Foreskin melanocyte (primary cell): ENCODE measurements at places on chromosomes 7 and 10.

DNA sequence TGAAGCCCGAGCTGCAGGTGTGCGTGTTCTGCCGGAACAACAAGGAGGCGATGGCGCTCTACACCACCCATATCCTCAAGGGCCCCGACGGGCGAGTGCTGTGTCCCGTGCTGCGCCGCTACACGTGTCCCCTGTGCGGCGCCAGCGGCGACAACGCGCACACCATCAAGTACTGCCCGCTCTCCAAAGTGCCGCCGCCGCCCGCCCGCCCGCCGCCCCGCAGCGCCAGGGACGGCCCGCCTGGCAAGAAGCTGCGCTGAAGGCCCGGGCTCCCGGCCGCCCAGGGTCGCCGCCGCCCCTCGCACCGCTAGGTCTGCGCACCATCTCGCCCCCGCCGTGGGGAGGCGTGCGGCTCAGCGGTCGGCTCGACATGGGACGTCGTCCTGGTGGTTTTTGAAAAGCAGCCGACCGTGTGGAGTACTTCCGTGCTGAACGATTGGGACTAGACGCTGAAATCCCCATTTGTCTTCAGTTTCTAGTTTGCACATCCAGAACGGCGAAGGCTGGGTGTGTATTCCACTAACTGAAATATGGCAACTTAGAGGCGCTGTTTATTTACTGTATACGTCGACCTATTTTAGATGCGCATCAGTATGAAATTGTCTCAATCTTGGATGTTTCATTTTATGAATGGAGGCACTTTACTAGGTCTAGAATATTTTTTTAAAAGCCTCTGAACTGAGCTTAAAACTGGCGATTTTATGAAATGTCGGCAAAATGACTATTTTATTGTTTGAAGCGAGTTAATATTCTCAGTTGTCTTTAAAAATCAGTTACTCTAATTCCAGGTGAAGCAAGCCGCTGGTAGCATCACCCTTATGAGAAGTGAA is 1.1 kb downstream of the NANOS1 start:
- peak; percentile 40 for DNase-seq

DNA sequence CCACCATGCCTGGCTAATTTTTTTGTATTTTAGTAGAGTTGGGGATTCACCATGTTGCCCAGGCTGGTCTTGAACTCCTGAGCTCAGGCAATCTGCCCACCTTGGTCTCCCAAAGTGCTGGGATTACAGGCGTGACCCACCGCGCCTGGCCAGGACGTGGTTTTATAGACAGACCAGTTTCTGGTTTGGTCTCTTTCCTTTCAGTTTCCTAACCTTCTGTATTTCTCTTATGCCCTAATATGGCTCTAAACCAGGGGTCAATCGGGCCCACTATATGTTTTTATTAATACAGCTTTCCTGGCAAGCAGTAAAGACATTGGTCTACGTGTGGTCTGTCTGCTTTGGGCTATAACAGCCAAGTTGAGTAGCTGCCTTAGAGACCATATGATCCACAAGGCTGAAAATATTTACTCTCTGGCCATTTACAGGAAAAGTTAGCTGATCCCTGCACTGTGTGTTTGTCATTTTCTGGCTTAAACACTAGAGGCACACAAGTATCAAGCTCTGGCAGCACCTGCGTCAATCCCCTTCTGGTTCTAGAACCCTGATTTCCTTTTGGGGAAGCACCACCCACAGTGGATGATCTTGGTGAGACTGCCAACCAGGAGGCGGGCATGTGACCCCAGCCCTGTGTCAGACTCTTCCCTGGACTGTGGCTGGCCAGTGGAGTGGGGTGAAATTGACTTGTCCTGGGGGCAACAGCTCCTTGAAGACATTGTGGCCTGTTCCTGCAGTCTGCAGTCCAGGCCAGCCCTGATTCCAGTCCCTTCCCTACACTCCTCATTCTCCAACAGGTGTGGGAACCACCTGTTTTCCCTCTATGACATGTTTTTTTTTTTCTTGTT is 497.2 kb downstream of the PLXNA4 start:
- no peak for DNase-seq

- DNase-seq = peak; percentile 61
These were observed 85.5 kb downstream of the SLC25A13 start for GRCh38 chr7:96236198-96237039.

GRCh38 chr10:102616066-102616770 is 28.1 kb upstream of the TRIM8 start:
- no peak for DNase-seq

GRCh38 chr7:152050547-152050971 is 25.1 kb downstream of the GALNT11 start:
- peak; percentile 88 for DNase-seq

GRCh38 chr7:96167424-96167823 is 154.5 kb downstream of the SLC25A13 start:
- no peak for DNase-seq

- DNase-seq = no peak
These were observed 12.4 kb downstream of the CTBP2 start for GRCh38 chr10:125147971-125148439.

- no peak for DNase-seq
These were observed 85.9 kb downstream of the ARHGAP22 start for GRCh38 chr10:48518986-48519385.

DNA sequence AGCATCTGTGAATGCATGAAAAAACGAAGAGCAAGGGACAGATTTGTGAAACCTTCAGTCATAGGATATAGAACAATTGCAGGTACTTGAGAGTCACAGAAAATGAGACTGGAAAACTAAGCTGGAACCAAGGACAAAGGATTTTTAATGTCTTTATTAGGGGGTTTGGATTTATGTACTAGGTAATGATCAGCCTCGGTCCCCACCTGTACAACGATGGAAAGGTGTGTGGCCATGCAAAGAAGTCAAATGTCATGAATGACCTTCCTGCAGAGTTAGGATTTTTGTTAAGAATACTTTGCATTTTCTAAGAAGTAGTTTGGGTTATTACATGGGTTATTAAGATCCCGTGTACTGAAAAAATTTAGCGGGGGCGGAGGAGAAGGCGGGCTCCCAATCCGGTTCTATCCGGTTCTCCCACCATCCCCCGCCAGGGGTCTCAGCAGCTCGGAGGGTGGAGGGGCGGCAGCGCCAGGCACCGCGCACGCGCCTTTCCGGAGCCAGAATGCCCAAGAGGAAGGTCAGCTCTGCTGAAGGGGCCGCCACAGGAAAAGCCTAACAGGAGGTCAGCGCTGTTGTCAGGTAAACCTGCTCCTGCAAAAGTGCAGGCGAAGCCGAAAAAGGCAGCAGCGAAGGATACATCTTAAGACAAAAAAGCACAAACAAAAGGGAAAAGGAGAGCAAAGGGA is 327.5 kb upstream of the PLXDC2 start:
- DNase-seq = no peak

DNA sequence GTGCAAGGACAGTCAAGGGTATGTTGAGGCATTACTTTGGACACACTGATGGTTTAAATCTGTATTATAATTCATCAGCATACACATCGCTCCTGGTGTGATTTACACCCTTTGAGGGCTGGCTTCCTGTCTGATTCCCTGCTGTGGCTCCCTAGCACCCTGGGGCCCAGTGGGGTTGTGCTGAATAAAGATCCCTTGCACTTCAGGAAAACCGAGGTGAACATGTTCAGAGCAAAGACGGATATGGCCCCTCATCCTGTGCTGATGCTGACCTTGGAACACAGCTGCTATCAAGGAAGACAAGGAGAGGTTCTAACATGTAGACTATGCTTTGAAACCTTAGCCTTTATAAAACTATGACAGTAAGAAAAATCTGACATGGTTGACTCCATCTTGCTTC is 84.6 kb upstream of the UNC5B start:
- no peak for DNase-seq

DNA sequence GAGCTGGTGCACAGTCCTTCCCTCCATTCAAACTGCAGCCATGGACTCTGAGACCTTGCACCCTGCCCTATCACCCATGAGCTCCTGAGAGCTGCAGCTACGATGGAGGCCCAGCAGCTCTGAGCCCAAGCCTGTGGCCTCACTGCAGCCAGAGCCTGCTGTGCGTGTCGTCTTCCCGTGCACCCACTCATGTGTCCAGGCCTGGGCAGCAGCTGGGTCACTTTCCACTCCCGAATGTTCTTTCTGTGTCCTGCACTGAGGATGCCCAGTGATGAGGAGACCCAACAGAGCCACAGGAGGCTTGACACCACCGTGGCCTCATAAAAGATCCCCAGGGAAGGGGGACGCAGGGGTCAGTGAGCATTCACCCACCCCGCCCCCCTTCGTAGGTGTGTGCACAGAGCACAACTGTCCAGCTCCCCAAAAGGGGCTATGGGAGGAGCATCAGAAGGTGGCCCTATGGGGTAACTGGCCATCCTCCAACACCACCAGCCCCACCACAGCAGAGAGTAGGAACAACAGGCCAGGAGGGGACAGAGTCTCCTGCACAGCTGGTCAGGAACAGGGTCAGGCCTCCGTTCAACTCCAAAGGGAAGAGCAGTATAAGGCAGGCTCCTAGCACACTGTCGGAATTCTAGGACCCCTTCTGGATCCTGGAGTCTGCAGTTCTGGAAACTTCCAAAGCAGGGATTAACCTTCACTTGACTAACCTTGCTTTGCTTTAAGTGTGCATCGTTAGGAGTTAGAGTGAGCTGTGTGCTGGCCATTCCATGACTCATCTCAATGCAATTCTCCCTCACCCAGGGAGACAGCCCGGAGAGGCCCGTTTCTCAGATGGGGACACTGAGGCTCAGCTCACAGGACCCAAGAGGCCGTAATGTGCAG is 52.6 kb downstream of the RASGEF1A start:
- no peak for DNase-seq

DNA sequence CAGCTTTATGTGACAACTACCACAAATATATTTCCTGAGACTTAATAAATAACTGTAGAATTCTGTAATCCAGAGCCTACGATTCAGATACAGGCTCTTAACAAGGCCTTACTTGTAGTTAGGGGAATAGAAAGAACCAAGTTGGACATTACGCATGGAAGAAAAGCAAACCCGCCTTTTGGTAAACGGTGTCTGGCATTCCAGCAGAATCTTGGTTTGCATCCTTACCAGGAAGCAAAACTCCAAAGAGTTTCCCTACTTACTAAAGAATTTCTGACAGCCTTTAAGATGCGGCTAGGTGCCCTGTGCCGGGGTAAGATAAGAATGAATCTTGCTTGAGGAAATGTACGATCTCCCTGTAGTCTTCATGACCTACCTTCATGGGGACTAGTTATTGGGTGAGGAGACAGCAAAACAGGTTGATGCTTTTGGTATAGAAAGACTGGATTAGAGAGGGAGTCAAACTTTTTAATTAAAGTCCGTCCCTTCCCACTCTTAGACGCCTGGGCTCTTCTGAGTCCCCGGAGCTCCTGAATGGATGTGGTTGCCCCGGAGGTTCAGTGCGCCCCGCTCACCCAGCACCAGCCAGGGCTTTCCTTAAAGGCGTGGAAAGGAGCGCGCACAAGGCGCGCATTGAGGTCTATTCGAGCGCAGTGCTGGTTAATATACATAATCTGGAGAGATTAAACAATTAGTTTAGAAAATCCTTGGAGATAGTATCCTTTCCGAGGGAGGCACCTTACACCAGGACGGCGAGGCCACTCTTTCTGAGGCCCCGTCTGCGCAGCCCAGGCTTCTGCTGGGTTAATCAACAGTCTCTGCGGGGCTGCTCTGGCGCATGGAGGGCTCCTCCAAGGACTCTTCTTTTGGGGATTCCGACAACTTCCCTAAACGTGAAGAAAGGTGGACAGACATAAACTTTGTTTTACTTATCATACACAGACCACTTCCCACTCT is 11.5 kb downstream of the PTF1A start:
- DNase-seq = no peak

DNA sequence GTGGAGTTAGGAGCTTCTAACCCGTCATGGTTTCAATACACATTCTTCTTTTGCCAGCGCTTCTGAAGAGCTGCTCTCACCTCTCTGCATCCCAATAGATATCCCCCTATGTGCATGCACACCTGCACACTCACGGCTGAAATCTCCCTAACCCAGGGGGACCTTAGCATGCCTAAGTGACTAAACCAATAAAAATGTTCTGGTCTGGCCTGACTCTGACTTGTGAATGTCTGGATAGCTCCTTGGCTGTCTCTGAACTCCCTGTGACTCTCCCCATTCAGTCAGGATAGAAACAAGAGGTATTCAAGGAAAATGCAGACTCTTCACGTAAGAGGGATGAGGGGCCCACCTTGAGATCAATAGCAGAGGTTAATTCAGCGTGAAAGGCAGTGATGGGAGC is 22.4 kb downstream of the PRSS2 start:
- DNase-seq = no peak

DNA sequence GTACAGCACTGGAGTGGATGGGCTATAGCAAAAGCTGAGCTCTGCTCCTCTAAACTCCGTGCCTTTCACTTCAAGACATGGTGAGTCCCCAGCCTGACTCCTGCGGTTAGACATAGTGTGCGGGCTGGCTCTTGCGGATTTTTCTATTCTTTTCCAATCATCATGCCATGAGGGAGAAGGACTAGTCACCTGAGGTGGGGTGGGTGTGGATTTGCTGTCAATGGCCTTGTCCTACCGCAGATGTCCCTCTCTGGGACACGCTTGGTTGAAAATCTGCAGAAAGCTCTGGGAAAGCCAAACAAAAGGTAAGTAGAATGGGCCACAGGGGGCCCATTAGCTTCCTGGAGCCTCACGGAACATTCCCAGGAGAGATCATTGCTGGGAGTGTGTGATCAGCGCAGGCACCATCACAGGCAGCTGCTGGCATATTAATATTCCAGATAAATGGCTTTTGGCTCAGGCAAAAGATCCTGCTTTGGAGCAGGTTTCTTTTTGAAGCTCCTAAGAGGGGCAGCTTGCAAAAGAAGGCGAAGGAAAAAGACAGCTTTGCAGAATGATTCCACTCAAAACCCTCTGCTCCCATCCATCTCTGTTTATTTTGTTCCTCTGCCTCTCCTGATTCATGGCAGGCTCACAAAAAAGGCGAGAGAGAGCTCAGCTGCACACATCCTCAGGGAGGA is 509.0 kb upstream of the ZMIZ1 start:
- no peak for DNase-seq

DNA sequence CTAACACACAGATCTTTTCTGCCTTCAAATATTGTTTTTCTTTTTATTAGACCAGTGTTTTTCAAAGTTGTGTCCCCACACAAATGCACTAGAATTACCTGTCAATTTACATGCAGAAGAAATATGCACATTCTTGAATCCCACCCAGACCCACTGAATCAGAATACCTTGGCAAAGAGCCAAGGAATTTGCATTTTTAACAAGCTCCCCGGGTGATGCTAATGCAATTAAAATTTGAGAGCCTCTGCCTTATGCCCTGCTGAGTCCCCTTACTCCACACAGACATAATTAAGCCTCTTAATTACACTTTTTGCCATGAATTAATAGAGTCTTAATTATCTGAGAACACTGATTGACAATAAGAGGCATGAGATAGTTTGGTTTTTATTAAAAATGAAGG is 201.2 kb upstream of the GRB10 start:
- no peak for DNase-seq

GRCh38 chr10:18594574-18595156 is 56.7 kb downstream of the NSUN6 start:
- no peak for DNase-seq

DNA sequence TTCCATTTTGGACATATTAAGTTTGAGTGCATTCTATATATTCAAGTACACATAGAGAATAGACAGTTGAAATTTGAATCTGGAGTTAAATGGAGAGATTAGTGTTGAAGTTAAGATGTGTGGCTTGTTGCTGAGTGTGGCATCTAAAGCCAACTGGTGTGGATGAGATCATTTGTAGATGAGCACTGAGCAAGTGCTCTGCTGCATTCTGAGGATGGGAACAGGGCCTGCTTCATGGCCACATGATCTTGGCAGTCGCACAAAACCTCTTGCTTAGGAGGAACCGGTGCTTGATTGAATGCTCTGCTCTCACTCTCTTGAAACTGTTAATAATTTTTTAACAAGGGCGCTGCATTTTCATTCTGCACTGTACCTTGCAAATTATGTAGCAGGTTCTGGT is 62.0 kb downstream of the EPDR1 start:
- no peak for DNase-seq
